ENCODE measurements at places on chromosomes 7 and 10.

GRCh38 chr10:130495891-130496636, 359.9 kb downstream of the GLRX3 start:
- no peak for DNase-seq

- DNase-seq, result no peak
Measured at GRCh38 chr7:47847207-47847606, 101.1 kb downstream of the PKD1L1 start.

DNA sequence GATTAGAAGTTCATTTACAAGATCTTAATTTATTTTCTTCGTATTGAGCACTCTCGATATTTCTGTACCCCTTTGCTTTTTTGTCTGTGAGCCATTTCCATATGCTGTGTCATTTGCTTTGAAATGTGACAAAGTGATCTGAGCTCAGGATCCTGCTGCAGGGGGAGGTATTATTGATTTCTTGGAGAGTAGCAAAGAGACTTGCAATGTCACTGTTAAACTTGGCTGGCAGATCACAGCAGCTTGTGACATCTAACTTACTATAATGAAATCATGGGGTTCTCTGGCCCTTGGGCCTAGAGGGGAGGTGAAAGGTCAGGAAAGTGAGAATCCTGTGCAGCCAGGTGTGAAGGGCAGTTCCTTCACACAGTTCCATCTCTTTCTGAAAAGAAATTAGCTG, 923.4 kb downstream of the REEP3 start:
- DNase-seq, result no peak

DNA sequence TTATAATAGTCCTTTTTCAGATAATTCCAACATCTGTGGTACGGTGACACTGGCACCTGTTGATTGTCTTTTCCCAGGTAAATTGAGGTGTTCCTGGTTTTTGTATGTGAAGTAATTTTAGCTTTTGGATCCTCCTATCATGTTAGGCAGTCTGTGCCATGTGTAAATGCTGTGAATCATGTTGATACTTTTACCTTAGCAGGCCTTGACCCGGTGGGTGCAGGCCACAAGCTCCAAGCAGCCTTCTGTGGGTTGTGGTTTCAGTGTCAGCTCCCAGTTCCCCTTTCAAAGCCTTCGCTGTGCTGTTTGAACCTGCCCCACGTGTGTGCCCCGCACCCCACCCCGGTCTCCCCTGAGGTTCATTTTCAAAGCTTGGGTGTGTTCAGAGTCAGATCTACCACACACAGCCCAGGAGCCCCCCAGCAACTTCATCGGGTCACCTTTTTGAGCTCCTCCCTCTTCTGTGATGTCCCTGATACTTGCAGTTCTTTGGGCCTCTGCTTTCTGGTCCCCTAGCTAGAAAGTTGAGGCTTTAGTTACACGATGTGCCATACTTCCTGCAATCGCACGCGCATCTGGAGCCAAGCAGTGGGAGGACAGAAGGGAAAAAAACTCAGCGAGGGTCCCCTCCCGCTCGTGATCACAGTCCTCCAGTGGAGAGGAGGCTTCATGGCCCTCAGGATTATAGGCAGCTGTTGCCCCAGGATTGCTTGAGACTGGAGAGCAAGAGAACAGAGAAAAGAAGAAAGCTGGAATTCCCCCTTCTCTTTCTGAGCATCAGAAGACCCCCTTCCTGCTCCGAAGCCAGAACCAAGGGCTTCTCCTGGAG, 8.7 kb upstream of the BHLHA15 start:
- DNase-seq, result no peak

DNA sequence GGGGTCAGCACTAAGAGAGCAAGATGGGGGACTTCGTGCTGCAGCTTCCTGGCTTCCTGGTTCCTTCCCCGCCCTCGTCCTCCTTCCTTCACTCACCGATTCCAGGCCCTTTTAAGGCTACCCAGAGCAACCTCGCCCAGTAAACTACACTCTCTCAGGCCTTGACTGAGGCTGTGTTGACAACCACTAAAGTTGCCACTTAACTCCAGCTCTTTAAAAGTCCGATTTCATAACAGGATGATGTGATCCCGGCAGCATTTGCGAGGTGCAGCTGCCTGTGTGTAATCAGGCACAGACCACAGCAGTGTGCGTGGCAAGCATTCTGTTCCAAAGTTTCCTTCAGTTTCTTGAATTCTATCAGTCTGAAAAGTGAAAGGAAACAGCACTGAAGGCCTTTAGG, 110.6 kb downstream of the RAB11FIP2 start:
- DNase-seq, result peak; percentile 39

- no peak for DNase-seq
Measured at GRCh38 chr10:114393482-114393881, 10.8 kb downstream of the AFAP1L2 start.

GRCh38 chr10:98427011-98427515, 12.1 kb upstream of the PYROXD2 start:
- no peak for DNase-seq

DNA sequence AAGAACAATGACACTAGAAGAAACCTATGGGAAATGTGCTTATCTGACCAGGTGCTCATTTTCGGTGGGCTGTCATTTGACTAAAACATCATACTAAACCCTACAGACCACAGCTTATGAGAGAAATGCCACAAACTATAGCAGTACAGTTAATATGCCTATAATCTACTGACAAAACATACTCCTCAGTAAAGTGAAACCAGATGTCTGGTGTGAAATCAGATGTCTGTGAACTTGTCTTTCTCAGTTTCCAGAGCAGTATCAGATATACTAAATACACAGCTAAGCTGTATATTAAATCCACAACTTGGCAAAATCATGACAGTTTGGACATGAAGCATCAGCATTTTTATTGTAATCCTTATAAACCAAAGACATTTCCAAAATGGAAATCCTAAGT, 3.3 kb downstream of the IMMP2L start:
- DNase-seq, result no peak

Data from HCEC 1CT (cell line).